Uterus (tissue), 4 donors: ENCODE measurements at places on chromosomes 3 and 15. TPM values are rescaled to one million over a fixed set of nuclear protein-coding genes. Genes with fewer than 3 reads are reported as not detected.

The CCDC14 gene
- 12.3 TPM for total RNA-seq

The PIERCE2 gene
- not detected for total RNA-seq

The VGLL3 gene
- 11.3 TPM for total RNA-seq

The GPR149 gene
- not detected for total RNA-seq

The ZMYND10 gene
- total RNA-seq, result 7.9 TPM

The CHST2 gene
- total RNA-seq, result 85.0 TPM

The GABRR3 gene
- total RNA-seq, result not detected

The KBTBD8 gene
- total RNA-seq, result not detected

The OR5K2 gene
- not detected for total RNA-seq

The CASR gene
- not detected for total RNA-seq

The ARL14 gene
- total RNA-seq, result not detected

The TEX55 gene
- total RNA-seq, result not detected

The NOX5 gene
- 0.21 TPM for total RNA-seq

The CKMT1A gene
- not detected for total RNA-seq

The P2RY12 gene
- 6.2 TPM for total RNA-seq

The IL20RB gene
- total RNA-seq, result 2.6 TPM

The KNL1 gene
- total RNA-seq, result not detected

The LSAMP gene
- 2.5 TPM for total RNA-seq

The LTK gene
- total RNA-seq, result not detected

The ISL2 gene
- not detected for total RNA-seq

The STRC gene
- total RNA-seq, result 0.88 TPM

The DNAJA4 gene
- total RNA-seq, result 16.8 TPM

The SENP8 gene
- total RNA-seq, result 0.77 TPM

The GUCA1C gene
- total RNA-seq, result not detected

The INSYN1 gene
- total RNA-seq, result 11.2 TPM

The SERPINI1 gene
- 8.4 TPM for total RNA-seq

The ZIC1 gene
- total RNA-seq, result not detected

The CTXN2 gene
- total RNA-seq, result not detected
